ENCODE measurements at places on chromosomes 1 and 21.

DNA sequence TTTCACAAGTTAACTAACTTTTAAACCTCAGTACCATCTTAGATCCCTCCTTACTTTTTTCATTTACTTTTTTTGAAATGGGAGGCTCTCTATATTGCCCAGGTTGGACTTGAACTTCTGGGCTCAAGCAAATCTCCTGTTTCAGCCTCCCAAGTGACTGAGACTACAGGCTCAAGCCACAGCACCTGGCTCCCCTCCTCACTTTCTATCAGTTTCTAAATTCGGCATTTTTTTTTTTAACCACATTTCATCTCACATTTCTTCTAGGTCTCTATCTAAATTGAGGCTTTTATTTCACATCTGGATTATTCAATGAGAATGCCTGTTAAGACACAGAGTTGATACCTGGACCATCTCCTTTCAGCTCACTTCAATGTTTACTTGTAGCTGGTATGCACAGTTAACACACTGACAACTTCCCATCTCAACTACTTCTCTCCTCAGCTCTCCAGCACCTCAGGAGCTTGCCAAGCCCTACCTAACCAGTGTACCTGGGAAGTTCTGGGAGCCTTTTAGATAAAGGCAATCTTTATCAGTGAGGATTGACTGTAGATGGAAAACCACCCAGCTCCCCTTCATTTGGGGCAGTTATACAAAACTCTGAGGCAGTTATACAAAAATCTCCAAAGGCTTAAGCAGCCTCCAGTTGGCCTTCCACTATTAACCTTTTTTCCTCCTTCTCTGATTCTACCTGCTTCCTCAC lies 3.4 kb downstream of the USP33 start:
- DNase-seq: no peak

GRCh38 chr1:58857680-58858673 lies 74.1 kb upstream of the JUN start:
- peak; percentile 61 for DNase-seq

- no peak for DNase-seq
Observed at GRCh38 chr1:21909286-21909759, 27.8 kb downstream of the HSPG2 start.

- no peak for DNase-seq
Observed at GRCh38 chr1:40385437-40386358, 12.2 kb downstream of the SMAP2 start.

- no peak for DNase-seq
Observed at GRCh38 chr1:18588093-18588492, 42.6 kb upstream of the PAX7 start.

GRCh38 chr1:53594391-53595180 lies 135.4 kb downstream of the DMRTB1 start:
- DNase-seq: no peak

DNA sequence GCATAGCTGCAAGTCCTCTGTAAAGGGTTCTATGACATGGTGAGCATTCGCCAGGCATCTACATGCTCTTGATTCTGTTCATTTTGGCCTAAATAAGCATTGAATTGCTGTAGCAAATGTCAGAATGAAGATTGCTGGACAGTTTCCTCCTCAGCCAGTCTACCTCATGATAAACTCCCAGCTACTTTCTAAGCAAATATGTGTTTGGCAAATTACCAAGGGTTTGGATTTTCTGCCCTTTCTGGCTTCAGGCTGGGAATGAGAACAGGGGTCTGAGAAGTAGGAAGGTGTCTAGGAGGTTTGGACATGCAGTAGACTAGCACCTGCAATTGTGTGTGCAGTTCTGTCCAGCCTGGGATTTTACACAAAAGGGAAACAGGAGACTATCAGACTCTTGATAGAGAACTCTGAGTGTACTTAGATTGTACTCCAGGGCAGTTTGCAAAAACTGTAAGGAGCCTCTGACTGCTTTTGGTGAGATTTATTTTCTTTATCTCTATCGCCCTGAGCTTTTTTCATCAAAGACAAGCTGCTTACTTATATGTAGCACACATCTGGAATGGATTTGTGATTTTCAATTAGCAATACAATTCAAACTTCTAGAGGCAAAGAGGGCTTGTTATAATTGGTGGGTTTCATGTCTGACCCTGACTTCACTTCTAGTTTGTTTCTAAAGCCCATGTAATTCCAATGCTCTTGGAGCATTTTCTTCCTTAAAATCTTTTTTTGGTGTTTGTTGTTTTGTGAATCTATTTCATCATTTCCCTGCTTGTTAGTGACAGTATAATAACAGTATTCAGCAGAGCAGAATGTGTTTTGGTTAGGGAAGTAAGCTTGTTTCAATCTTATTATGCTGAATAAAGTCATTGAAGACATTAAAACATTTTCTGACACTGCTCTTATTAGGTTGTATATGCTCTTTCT lies 150.8 kb downstream of the VPS13D start:
- no peak for DNase-seq

GRCh38 chr1:15410223-15410883 lies 665 bp downstream of the EFHD2 start:
- DNase-seq: no peak

DNA sequence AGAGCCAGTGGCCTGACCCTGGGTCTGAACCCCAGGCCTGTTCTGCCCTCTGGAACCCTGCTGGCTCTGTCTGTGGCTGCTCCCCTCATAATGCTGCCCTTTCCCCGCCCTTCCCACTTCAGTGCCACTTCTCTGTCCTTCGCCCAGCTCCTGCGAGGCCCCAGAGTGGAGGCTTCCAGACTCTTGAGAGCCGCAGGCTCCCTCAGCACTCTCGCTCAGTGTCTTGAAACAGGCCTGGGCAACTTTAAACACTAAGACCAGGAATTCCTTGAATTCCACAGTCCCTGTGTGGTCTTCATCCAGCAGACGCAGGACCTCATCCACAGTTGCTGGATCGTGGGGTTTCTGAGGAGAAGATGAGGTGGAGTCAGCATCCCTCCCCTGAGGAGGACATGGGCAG lies 3.5 kb downstream of the CRNN start:
- no peak for DNase-seq

DNA sequence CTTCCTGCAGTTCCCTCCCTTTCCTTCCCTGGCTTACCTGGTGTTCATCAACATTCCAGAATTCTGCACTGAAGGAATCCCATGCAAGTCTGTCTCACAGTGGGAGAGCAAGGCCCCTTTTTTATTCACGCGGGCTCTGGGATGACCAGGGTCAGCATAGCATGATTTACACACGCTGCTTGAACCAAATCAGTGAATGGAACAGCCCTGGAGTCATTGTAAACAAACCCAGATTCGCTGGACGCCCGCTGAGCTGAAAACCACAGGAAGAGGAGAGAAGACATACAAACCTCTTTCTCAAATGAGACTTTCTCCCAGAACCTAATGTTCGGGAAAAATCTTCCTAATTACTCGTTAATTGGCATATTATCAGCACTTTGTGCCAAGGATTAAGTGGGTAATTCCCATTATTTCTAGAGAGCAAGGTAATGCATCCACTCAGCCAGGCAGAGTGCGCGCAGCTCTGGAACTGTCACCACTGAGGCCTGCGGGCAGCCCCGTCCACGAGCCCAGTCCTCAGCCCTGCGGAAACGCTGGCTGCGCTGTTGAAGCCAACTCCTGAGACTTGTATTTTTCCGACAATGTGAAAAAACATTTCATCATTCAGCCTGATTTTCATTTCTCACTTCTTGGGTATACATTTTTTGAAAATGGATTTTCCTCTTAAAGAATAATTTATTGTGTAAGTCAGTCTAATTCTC lies 140.0 kb downstream of the ETS2 start:
- no peak for DNase-seq

- DNase-seq: peak; percentile 43
Observed at GRCh38 chr1:111422546-111423391, 4.8 kb downstream of the OVGP1 start.

GRCh38 chr1:199362996-199363395 lies 664.5 kb upstream of the NR5A2 start:
- DNase-seq: no peak

GRCh38 chr1:90724926-90725656 lies 8.0 kb upstream of the BARHL2 start:
- DNase-seq: no peak

- DNase-seq: no peak
Observed at GRCh38 chr1:53367503-53368313, 39.8 kb upstream of the LRP8 start.

DNA sequence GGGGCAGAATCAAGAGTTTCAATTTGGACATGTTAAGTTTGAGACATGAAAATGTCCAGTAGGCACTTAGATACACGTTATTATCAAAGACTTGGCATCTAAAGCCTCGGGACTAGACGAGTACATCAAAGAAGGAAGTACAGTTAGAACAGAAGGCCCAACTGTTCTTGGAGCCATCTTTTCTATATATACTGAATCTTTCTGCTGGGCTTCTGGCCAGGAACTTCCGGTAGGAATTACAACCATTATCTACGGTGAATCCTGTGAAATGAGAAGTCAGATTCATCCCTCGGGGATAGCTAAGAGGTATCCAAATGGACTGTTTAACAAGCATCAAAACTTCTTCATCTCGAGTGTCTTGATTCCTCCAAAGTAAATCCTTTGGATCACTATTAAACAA lies 34.4 kb upstream of the NRDC start:
- no peak for DNase-seq

DNA sequence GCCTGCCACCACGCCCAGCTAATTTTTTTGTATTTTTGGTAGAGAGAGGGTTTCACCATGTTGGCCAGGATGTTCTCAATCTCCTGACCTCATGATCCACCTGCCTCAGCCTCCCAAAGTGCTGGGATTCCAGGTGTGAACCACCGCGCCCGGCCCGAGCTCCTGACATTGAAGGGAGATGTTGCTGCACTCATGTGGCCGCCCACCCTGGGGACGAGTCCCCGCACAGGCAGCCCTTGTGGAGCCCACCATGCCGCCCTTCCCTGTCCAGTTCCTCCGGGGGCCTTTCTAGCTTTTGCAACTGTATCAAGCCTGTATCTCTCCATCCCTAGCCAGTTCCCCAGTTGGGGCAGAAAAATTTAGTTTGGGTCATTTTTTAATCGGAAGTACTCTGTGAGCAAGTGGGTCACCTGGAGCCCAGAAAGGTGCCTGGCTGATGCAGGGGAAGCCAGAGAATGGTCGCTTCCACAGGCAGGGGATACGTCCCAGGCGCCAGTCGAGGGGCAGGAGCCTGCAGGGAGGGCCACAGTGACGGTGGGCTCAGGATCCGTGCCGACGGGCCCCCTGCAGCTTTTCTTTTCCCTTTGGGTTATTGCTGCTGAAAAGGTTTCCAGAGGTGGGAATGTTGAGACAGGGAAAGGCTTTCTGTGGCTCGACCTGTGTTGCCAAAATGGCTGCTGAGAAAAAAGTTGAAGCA lies 20.4 kb downstream of the PCNT start:
- DNase-seq: no peak

- no peak for DNase-seq
Observed at GRCh38 chr1:172380441-172381244, 39.8 kb upstream of the C1orf105 start.

DNA sequence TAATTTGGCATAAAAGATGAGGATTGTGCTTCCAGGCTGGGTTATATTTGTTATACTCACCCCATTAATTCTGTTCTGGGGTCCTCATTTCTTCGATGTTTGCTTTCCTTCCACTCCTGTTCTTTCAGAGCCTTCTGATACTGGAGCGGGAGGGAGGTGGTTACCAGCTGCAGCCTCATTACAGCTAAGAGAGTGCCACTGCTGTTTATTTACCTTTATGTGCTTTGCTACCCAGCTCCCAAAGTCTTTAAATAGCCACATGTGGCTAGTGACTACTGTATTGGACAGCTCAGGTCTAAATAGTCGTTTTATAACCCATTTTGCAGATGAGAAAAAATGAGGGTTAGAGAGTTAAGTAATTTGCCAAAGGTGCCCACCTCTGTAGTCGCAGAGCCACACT lies 25.1 kb downstream of the PLEKHM2 start:
- no peak for DNase-seq

- no peak for DNase-seq
Observed at GRCh38 chr1:114319418-114319817, 165.7 kb upstream of the SYT6 start.

- no peak for DNase-seq
Observed at GRCh38 chr1:178862416-178862815, 8.5 kb downstream of the ANGPTL1 start.

- DNase-seq: no peak
Observed at GRCh38 chr1:171426645-171427044, 58.7 kb upstream of the PRRC2C start.

DNA sequence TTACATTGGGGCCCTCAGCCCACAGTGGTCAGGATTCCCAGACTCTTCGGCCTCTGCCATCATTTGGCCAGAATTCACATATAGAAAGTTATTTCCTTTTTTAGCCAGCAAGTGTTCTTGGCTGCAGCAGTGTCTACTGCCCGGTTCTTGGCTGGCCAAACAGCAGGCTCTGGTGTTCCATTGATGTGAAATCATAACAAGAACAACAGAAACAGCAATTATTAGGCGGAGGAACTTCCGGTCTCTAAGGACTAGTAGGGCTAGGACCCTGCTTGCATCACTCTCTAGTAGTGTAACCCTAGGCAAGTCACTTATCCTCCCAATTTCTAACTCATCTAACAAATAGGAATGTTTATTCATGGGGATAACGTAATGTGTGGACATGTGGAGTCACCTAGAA lies 8.7 kb upstream of the GJA5 start:
- DNase-seq: no peak

DNA sequence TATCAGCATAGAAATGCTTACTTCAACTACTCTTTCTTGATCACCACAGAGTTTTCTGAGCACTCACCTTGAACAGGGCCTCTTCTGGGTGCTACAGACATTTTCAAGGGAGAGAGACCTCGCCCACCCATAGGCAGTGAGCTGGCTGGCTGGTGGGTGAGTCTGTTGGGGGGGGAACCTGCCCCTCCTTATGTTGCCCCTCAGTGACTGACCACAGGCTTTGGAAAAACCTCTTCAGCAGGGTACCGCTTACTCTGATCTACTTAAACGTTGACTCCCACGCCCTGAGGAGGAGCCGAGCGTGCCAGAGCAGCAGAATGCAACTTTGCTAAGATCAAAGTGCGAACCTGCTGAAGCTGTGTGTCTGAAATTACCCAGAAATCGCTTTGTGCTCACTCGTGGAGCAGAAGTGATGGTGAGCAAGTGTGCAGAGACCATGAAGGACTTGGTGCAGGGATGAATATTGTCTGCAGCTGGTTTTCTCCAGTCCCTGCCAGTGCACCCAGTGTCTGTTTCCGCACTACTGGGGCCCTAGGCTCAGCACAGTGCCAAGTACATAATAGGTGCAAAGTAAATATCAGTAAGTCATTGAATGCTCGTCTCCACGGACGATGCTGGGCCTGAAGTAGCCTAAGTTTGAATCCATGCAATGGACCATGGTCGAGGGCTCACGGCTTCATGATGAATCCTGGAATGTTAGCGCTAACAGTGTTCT lies 158.7 kb upstream of the IRF2BP2 start:
- no peak for DNase-seq

GRCh38 chr1:170687621-170688020 lies 23.7 kb downstream of the PRRX1 start:
- DNase-seq: no peak

- DNase-seq: no peak
Observed at GRCh38 chr21:31878831-31879230, 6.0 kb downstream of the HUNK start.

- DNase-seq: no peak
Observed at GRCh38 chr1:196007763-196008162, 600.5 kb downstream of the KCNT2 start.

GRCh38 chr1:116674751-116675150 lies 7.2 kb upstream of the IGSF3 start:
- no peak for DNase-seq

Data from NCI-H2029 treated with DMSO at 0.1 percent for 48 hours (cell line).